ENCODE measurements at places on chromosomes 4 and X.

GRCh38 chr4:125739760-125740159 is 425.0 kb downstream of the FAT4 start:
- no peak for DNase-seq

GRCh38 chrX:18549643-18550042 is 122.3 kb downstream of the RS1 start:
- no peak for DNase-seq

GRCh38 chrX:100494646-100495370 is 84.7 kb upstream of the PCDH19 start:
- DNase-seq = no peak

DNA sequence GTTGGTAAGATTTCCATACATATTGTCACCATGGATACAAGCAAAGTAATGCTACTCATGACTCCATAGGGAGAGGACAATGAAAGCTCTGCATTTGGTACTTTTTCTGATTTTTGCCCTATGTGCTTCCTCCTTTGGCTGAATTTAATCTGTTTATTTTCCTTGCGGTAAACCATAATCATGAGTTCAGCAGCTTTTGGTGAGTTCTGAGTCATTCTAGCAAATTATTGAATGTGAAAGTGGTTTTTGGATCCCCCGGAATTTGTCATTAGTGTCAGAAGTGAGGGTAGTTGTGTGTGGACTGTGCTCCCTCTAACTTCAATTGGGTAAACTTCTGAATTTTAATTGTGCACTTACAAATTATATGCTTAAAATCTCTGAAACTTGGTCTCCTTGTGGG is 170.3 kb downstream of the MOSPD2 start:
- DNase-seq = no peak

GRCh38 chr4:138673053-138673452 is 342.5 kb upstream of the NOCT start:
- DNase-seq = no peak

GRCh38 chrX:13340182-13340791 is 20.4 kb upstream of the ATXN3L start:
- no peak for DNase-seq

DNA sequence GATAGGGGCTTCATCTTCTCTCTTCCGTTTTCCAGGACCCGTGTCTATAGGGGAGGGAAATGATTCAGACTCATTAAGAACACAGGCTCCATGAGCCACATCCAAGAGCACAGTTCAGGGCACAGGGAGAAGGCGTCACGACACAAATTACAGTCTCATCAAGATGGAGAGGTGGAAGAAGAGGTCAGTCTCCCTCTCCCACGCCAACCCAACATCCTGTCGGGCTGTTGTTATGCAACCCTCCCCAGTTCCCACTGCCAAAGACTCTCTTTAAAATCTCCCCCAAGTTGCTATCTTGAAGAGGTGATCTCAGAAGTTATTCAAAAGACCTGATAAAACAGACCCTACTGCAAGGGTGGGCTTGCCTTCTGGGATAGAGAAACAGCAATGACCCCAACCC is 12.6 kb downstream of the ZMYM3 start:
- no peak for DNase-seq

DNA sequence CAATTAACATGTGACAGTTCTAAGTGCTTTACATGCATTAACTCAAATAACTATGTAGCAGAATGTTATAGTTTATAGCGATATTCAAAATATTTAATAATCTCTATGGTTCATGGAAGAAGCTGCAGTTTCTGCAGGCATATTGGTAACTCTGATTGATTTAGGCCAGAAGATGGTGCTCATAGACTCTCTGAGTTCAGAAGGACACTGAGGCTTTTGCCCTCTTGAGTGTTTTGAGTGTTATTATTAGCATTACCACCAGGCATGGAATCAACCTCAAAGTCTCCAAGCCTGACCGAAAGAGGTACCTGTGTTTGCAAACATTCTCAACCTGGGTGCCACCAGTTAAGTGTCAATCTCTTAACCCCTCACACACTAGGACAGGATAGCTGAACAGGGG is 792.3 kb upstream of the PCDH7 start:
- no peak for DNase-seq

DNA sequence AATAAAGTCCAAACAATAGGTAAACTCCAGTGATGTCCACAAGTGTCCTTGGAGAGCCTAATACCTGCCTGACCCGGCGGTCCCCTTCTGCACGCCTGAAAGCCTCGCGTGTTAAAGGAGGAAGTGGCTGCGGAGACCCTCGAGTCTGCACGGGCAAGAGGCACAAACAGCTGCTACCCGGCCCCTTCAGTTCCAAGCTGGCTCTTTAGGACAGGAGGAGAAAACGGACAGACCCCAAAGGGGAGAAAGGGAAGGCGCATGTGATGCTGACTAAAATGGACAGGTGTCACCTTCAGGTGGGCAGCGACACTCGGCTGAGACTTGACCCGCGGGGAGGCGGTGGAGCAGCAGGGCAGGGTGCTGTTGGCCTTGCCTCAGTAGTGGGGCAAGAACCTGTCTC is 102.7 kb upstream of the TENM3 start:
- no peak for DNase-seq

GRCh38 chr4:151021637-151022334 is 6.7 kb upstream of the LRBA start:
- no peak for DNase-seq

GRCh38 chrX:105759598-105759997 is 62.7 kb upstream of the NRK start:
- no peak for DNase-seq

DNA sequence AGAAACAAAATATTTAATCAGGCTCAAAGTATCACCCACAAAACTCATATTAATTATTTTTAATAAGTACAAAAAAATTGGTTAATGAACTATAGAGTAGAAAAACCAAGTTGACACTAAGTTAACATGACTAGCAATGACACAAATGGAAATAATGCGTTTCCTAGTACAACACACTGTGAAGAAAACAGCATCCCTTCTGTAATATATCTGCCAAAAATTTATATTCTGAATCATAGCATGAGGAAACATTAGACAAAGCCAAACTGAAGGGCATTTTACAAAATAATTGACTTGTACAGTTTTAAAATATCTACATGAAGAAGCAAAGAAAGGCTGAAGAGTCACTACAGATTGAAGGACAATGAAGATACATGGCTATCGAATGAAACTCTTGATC is 477.6 kb upstream of the INTU start:
- DNase-seq = no peak
